Psoas muscle (tissue), 8 donors: ENCODE measurements at places on chromosomes 12 and 14. TPM values are rescaled to one million over a fixed set of nuclear protein-coding genes. Genes with fewer than 3 reads are reported as not detected.

Gene BBOF1
- polyA plus RNA-seq: 1.1 TPM

Gene LMNTD1
- not detected for polyA plus RNA-seq

Gene AQP6
- not detected for polyA plus RNA-seq

Gene CD4
- 0.47 TPM for polyA plus RNA-seq

Gene RPS6KL1
- 9.4 TPM for polyA plus RNA-seq

Gene DDN
- 43.0 TPM for polyA plus RNA-seq

DNA sequence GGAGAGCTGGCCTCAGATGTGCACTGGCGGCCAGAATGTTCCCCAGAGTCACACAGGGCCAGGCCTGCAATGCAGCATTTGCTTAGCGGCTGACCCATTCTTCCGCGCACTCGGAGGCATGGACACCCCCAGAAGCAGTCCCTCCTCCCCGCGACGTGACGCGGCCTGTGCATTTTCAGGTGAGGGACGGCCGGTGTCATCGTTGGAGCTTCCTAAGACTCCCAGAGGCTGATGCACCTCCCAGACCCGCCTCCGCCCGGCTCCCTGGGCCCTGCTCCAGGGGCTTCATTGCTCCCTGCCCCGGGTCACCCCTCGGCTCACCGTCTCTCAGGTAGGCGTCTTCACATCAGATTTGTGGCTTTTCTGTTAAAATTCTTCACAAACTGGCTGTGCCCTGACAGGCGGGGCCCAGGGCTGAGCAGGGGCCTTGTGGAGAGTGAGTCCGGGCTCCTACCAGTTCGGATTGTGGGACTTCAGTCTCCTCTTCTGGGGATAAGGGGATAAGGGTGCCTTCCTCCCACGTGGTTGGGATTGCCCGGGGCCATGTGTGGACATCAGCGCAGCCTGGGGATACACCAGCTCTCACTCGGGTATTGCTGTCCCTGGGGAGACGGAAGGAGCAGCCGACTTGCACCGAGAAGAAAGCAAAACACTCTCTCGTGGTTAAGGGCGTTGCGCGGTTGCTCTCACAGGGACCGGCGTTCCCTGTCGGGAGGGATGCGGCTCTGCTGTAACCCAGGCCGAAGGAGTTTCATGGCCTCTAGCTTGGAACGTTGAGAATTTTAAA lies 249.1 kb downstream of the ADGRD1 start:
- no peak for DNase-seq

DNA sequence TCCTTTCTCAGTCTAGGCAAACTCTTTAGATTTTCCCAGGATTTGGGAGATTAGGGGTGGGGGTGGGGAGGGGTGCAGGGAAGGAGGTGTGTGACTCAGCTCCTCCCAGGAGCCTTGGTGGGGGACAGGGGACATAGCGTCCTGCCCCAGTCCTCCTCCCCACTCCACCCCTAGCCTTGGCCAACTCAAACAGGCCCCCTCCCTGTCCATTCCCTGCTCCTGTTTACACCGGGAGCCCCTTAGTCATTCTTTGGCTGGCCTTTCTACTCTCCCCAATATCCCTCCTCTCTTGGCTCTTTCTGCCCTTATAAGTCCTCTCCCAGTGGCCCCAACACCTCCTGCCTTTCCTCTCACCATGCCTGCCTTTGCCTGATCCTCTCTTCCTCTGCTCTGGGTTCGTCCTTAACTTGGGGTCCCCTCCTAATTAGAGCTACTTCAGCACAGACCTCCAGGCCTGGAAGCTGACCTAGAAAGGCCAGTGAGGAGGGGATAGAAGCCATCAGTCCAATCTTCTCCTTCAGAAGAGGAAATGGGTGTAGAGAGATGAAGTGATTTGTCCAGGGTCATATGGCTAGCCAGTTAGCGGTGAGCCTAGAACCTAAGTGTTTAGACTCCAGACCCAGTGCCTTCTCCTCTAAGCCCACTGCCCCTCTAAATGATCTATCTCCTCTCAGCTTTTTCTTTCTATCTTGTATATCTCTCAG lies 2.3 kb upstream of the ITGA5 start:
- DNase-seq: peak; percentile 81

- DNase-seq: no peak
Measured at GRCh38 chr12:107377596-107378385, 284.4 kb upstream of the CRY1 start.

- no peak for DNase-seq
Measured at GRCh38 chr14:51432302-51432948, 192.4 kb downstream of the TMX1 start.

GRCh38 chr12:110966081-110966760 lies 45.8 kb upstream of the MYL2 start:
- DNase-seq: no peak

GRCh38 chr14:69543341-69544115 lies 31.1 kb downstream of the CCDC177 start:
- peak; percentile 32 for DNase-seq

DNA sequence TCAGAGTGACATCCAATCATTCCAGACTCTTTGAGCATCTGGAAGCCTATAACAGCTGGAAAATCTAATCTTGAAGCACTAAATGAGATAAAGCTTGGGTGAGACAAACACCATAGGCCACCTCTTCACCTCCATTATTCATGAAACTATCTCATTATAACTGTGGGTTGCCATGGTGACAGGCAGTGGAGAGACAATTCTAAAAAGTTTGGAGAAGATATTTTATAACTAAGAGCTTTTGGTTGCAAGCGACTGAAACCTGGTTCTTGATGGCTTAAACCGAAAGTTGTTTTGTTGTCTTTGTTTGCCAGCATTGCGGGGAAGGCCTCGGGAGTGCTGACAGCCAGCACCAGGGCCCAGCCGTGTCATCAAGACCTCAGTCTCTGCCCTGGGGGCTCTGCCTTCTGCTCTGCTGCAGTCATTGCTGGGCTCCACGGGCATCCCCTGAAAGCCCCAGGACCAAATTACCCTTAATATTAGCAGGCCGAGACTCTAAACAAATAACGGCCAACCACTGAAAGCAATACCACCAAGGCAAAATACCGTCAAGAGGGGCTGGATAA lies 353.6 kb upstream of the SFSWAP start:
- no peak for DNase-seq

DNA sequence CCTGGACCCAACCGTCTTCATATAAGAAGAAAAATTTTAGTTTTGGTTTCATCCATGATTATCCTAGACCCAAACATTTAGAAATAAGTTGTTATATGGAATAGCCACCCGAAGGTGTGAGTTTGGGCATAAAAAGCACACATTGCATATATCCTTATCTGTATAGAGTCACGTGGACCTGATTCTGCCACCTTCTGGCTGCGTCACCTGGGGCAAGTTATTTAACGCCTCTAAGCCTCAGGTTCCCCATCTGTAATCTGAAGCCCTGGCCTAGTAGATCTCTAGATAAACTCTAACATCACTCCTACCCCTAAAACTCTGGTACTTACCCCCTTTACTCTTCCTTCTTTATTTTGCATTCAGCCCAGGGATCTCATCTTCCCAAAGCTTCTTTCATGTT lies 14.3 kb upstream of the KRT5 start:
- no peak for DNase-seq

DNA sequence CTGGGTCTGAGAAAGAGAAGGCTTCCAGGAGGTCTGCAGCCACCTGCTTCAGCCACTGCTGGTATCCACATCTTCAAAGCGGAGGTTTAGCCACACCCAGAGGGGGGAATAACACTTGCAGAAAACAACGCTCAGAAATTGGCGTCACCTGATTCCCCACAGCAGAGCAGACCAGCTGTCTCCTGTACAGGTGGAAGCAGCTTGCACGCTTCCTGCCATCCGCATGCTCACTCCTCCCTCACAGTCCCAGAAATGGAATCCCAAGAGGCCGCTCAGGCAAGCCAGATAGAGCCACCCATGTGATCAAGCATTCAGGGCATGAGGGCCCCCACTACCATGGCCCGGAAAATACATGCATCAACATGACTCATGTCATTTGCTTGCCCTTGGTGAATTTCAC lies 112.2 kb upstream of the DIO3 start:
- no peak for DNase-seq

- DNase-seq: no peak
Measured at GRCh38 chr14:105092171-105093037, 27.2 kb upstream of the GPR132 start.

GRCh38 chr12:128449146-128449894 lies 182.3 kb downstream of the TMEM132C start:
- no peak for DNase-seq

- no peak for DNase-seq
Measured at GRCh38 chr12:66531766-66532165, 147.1 kb downstream of the GRIP1 start.

DNA sequence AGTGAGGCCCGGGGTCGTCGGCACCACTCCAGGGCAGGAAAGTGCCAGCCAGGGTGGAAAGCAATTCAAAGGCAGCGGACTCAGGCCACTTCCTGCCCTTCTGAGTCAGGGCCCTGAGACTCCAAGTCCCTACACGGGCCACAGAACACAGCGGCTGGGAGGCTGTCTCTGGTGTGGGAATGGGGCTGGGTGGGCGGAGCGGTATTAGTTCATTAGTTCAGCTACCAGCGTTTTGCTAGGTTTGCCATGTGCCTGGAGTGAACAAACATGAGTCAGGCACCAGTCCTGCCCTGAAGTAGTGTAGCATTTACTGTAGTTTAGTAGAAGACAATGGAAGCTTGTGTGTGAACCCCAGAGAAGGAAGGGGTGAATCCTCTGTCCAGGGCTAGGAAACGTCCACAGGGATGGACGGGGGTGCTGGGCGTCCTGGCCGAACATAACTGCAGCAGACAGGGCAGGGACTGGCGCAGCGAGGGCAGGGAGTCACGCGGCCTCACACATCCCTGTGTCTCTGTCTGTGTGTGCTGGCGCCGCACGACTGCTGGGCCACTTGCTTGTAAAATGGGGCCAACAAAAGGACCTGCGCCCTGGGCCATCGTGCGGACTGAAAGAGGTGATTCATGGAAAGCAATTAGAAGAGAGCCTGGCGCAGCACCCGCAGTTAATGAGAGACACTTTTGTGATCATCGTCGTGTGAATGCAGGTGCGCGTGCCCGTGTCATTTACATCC lies 186.4 kb upstream of the PRMT8 start:
- DNase-seq: no peak

- DNase-seq: peak; percentile 32
Measured at GRCh38 chr14:52266179-52266578, 1.3 kb upstream of the PTGDR start.

DNA sequence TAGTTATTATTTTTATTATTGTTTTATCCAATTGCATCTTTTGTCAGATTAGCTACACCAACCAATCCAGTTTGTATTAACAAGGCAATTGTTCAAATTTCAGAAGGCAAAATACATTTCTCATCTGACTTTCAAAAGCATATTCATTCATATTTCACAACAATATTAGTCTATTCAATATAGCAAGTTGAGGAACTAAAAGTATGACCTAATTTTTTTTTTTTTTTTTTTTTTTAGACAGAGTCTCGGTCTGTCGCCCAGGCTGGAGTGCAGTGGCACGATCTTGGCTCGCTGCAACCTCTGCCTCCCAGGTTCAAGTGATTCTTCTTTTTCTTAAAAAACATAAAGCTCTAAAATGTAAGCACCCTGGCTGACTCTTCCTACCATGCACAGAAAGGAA lies 17.3 kb downstream of the COX14 start:
- no peak for DNase-seq
